ENCODE measurements at places on chromosomes 4 and X.

DNA sequence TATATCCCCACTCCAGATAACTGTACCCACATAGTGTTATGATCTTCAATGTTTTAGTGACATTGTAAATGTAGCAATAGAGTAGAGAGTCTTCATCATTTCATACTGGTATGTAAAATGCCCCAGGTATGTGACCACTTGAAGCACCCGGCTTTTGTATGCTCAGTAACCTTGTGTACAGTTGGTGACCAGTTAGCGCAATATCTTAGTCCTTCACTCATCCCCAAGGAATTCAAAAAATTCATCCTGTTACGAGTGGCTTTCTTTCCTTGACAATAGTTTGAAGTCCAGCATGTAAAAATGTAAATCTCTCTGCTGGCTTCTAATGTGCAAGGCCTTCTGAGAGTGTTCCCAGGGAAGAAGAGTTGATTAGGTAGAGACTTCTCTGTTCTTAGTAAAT lies 145.6 kb downstream of the ARX start:
- DNase-seq = no peak

DNA sequence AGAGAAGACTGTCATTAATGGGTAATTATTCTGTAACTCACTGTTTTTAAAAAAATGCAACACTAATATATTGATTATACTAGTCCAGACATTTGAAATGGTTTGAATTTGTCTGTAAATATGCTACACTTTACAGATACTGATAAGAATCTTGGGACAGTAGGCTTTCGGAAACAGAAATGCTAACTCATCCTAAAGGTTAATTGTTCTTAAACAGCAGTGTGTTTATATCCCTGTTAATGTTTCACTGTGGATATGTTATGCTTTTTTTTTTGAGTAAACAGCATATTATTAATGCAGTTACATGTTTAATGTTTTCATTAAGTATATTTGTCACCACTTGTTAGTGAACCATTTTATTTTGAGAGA lies 31.4 kb downstream of the EXOC1 start:
- no peak for DNase-seq

GRCh38 chrX:1717373-1717772 lies 102.5 kb downstream of the ASMT start:
- no peak for DNase-seq

DNA sequence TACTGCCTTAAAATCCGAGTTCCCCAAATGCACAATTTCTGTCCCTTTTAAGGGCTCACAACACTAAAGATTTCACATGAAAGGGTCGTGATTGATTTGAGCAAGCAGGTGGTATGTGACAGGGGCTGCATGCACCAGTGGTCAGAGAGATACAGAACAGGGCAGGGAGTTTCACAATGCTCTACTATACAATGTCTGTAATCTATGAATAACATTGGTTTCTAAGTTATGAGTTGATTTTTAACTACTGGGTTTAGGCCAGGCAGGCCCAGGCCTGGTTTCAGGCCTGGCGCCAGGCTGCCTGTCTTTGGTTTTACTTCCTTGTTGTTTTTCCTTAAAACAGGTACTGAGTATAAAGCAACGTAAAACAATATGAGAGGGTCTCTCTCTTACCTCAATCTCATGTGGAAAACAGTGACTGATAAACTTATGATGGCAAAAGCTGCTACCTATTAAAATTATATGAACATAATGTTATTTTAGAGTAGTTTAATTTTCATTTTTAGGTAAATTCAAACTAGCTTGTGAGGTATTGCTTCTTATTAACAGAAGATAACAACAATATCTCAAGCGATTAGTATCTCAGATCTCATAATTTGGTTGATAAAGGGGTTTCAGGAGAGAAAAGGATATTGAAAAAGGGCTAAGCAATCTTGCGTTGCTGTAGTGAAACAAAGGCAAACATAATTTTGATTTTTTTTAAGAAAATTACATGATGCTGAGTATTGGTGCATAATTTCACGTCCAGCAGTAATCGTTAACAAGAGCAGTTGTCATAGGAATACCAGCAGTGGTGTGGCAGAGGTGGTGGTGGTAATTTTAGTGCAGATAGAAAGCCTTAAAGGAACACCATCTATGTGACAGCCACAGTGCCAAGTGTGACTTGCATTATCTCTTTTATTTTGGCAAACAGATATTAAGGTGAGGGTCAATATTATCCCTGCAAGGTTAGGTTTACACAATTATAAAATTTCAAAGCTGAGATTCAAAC lies 944.4 kb upstream of the GRID2 start:
- DNase-seq = no peak

DNA sequence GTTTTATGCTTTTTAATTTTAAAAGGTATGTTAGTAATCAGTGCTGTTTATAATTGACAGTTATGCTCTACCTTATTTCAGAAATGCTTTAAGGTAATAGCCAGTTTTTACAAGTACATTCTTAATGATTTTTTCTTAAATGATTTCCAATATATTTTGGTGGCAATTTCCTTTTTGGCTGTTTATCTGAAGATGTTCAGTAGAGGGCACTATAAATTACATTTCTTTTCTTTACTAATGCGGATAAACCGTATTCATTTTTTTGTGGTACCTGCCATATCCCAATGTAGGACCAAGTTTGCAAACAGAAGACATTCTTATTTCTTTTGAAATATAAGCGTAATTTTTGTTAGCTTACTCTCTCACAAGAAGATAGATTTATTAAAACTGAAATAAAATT lies 65.4 kb downstream of the CCKAR start:
- DNase-seq = no peak

DNA sequence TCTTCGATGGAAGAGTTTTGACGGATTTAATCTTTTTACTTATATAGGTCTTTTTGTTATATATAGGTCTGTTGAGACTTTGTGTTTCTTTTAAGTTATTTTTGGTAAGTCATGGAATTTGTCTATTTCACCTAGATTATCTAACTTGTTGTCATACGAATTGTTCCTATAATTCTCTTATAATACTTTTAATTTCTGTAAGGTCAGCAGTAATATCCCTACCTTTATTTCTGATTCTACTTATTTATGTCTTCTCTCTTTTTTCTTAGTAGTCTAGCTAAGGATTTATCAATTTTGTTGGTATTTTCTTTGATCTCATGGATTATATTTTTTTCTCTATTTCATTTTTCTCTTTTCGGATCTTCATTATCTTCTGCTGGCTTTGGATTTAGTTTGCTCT lies 11.6 kb downstream of the SAP30 start:
- DNase-seq = no peak

- no peak for DNase-seq
Measured at GRCh38 chrX:139126493-139126892, 404.0 kb upstream of the F9 start.

DNA sequence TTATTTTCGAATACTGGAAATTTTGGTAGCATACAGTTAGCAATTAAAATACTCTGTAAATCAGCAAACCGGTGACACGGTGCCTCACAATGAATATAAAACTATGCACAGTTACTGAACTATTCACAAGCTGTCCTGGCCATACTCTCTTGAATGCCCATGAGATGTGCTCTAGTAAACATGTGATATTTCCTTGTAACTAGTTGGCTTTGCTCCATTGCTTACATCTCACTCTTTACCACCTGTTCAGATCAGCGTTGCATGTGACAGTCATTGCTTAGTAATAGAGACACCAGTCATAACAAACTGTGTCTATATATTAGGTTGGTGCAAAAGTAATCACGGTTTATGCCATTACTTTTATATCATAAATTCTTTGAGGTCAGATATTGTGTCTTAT lies 897.9 kb upstream of the FTHL17 start:
- no peak for DNase-seq

- DNase-seq = no peak
Measured at GRCh38 chrX:41868392-41868977, 54.9 kb downstream of the CASK start.

DNA sequence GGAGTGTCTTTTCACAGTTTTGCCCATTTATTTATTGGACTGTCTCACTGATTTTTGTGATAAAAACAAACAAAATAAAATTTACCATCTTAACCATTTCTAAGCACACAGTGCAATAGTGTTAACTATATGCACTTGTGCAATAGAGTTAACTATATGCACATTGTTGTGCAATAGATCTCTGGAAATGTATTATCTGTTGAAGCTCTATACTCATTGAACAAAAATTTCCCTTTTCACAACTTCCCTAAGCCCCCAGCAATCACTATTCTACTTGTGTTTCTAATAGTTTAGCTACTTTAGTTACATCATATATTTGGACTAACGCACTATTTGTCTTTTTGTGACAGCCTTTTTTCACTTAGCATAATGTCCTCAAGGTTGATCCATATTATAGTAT lies 59.7 kb upstream of the BEX4 start:
- DNase-seq = no peak

GRCh38 chr4:87962398-87963146 lies 12.9 kb upstream of the SPP1 start:
- DNase-seq = no peak

DNA sequence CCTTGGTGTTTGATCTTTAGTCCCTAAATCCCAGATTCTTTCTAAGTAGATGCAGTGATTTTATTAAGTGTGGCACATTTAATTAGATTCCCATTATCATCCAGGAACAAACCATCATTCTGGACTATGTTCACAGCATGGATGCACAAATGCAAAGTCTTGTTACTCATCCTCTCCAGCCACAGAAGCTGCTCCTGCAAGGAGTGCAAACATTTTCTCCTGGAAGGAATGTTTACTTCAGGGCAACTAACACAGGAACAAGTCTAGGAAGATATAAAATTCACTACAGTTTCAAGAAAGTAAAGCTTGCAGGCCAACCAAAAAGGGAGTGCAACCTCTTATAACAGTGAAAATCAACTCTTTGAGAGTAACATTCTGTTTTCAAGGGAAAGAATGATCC lies 106.0 kb downstream of the IQCM start:
- no peak for DNase-seq

GRCh38 chr4:152106113-152106763 lies 345.4 kb upstream of the GATB start:
- no peak for DNase-seq
